ENCODE measurements at places on chromosomes 2 and 18.

DNA sequence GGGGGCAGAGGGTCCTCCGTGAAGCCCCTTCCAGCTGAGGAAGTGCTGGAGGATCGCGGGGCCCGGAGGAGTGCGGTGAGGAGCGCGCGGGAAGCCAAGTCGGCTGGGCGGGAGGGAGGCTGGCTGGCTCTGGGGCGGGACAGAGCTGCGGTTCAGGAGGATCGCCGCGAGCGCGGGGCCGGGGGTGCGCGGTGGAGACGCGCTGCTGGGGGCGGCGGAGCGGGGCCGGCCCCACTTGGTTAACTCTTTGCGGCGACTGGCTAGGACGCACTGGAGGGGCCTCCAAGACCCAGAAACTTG lies 464 bp downstream of the CYBRD1 start:
- peak; percentile 54 for DNase-seq

- DNase-seq = no peak
Observed at GRCh38 chr2:142165790-142166189, 35.0 kb upstream of the LRP1B start.

- DNase-seq = no peak
Observed at GRCh38 chr2:104432991-104433390, 420.9 kb upstream of the POU3F3 start.

DNA sequence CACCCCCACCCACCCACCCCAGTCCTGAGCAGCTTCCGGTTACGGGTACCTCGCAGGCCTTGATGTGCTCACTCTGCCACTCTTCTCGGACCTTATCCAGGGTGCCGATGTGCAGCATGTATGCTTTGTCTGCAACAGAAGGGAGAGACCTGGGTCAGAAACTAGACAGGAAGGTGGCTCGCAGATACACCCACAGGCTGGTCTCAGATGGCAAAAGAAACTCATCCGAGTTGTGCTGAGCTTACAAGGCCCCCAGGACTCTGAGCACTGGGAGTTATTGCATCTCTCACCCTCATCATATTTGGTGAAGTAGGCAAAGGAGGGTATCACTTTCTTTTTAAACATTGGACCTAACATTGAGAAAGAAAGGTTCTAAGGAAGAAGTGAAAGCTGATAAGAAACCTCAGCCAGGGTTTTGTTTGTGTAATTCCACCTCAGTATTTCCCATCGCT lies 30.6 kb upstream of the EPG5 start:
- DNase-seq = no peak

DNA sequence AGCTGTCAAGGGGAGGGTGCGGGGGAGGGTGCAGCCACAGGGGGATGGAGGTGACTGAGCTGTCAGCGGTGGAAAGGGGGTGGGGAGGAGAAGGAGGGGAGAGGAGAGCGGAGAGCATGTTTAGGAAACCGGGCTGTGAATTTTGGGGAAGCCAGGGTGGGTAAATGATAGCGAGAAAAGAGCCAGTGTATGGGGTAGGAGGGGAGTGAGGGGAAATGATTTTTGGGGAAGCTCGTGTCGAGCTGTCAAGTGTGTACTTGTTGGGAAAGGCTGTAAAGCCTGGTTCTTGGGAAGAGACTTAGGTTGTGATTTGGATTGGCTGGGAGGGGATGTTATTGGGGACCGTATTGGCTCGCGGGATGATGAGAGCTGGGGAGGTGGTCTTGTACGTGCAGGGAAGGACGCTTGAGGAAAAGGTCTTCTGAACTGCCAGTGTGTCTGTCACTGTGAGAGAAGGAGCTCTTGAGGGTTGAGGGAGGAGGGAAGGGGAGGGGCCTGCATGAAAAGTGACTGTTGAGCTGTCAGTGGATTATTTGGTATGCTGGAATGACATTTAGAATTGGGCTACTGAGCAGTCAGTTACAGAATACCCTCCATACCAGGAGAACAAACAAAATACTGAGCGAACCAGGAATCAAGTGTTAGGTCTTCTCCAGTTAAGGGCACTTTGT lies 1.0 kb downstream of the UBR3 start:
- peak; percentile 23 for DNase-seq

- DNase-seq = no peak
Observed at GRCh38 chr18:44672506-44672905, 8.2 kb upstream of the SETBP1 start.

DNA sequence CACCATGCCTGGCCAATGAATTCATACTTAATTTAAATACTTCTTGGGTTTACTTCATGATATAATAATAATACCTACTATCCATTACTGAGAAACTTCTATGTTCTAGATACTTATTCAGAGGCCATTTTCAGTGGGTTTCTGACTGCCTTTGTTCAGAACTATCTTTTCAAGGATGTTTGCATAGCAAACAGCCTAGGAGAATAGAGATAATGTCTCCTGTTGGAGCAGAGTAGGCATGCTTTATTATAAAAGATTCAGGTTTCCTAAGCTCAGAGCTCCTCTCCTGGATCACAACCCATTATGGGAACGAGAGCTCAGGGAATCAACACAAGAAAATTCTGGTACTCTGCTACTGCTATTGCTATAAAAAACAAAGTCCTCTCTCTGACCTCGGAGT lies 11.1 kb downstream of the FASTKD1 start:
- no peak for DNase-seq

- DNase-seq = no peak
Observed at GRCh38 chr18:41150316-41150715, 804.7 kb upstream of the PIK3C3 start.
